Glutamatergic neuron (in vitro differentiated cells): ENCODE measurements at places on chromosomes 7 and 10. TPM values are rescaled to one million over a fixed set of nuclear protein-coding genes. Genes with fewer than 3 reads are reported as not detected.

- DNase-seq = no peak
These were observed 24.5 kb downstream of the GPR22 start for GRCh38 chr7:107494315-107494751.

Gene CFAP46
- total RNA-seq = 5.2 TPM

Gene STEAP4
- total RNA-seq = not detected

GRCh38 chr7:116938678-116939077 lies 14.6 kb upstream of the ST7 start:
- no peak for DNase-seq

GRCh38 chr7:5343884-5344283 lies 61.1 kb downstream of the SLC29A4 start:
- DNase-seq = no peak

- DNase-seq = no peak
These were observed 10.3 kb upstream of the PCBD1 start for GRCh38 chr10:70898687-70899086.

Gene PIP
- not detected for total RNA-seq

- DNase-seq = no peak
These were observed 51.3 kb downstream of the NEURL1 start for GRCh38 chr10:103544657-103545310.
